ENCODE measurements at places on chromosomes 6 and 20. TPM values are rescaled to one million over a fixed set of nuclear protein-coding genes. Genes with fewer than 3 reads are reported as not detected.

The CD40 gene
- 3.6 TPM for total RNA-seq

The RPP21 gene
- 31.1 TPM for total RNA-seq

The DDR1 gene
- total RNA-seq: 9.4 TPM

The KCNB1 gene
- total RNA-seq: not detected

The HDGFL1 gene
- not detected for total RNA-seq

The SLC22A2 gene
- total RNA-seq: not detected

The TRIM10 gene
- 0.39 TPM for total RNA-seq

The SIGLEC1 gene
- 0.02 TPM for total RNA-seq

The GHRH gene
- not detected for total RNA-seq

The MYMX gene
- not detected for total RNA-seq

The NTSR1 gene
- total RNA-seq: not detected

The CD93 gene
- total RNA-seq: 0.36 TPM

The LINC00237 gene
- total RNA-seq: 0.49 TPM

The INSM1 gene
- 4.1 TPM for total RNA-seq

The ZBTB12 gene
- total RNA-seq: 0.88 TPM

The SCUBE3 gene
- total RNA-seq: 0.05 TPM

The PAK5 gene
- total RNA-seq: not detected

The SPEF1 gene
- 0.48 TPM for total RNA-seq

The RNF39 gene
- total RNA-seq: not detected

Data from activated T-cell treated with anti-CD3 and anti-CD28 coated beads, Interleukin-2, amount 50 U/mL, for 72 hours (primary cell).